ENCODE measurements at places on chromosomes 7 and 10. TPM values are rescaled to one million over a fixed set of nuclear protein-coding genes. Genes with fewer than 3 reads are reported as not detected.
A peak's percentile ranks its signal among the peaks of the same experiment; 100 is the strongest.

The TFR2 gene
- 2.4 TPM for total RNA-seq

The MRLN gene
- not detected for total RNA-seq

The SUGCT gene
- 11.8 TPM for total RNA-seq

GRCh38 chr10:90227217-90227656, 525.8 kb downstream of the KIF20B start:
- peak; percentile 91 for DNase-seq

DNA sequence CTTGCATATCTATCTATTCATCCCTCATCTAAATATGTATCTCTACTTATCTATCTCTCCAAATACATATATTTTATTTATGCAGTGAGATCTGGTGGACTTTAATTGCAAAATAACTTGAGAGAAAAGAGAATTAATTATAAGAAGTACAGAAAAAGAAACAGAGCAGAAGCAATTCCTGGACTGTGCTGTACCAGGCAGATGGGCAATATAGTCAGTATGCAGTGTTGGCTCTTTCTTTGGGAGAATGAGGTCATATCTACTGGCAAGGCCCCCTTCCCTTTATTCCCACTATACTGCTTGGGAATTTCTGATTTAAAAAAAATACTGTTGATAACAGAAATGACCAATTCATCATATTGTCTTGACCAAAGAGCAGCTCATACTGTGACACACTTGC, 49.0 kb upstream of the TOMM7 start:
- no peak for DNase-seq

DNA sequence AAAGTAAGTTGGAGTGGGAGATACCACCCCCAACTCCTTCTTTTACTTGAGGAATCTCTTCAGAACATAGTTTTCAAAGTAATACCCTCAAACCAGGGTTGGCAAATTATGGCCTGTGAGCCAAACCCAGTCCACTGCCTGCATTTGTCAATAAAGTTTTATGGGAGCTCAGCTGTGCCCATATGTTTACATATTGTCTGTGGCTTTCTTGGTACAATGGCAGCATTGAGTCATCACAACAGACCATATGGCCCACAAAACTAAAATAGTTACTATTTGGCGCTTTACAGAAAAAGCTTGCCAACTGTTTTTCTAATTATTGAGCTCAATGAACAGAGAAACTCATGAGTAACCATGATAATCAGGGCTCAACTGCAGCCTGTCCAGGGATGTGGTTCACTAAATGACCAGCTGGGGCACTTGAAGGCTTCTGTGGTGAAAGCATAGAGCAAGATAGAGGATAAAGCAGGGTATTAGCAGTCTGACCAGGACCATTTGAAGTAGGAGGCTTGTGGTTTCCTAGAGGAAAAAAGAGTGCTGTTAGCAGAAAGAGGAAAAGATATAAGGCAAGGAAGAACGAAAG, 196.0 kb upstream of the GRB10 start:
- peak; percentile 33 for DNase-seq

GRCh38 chr10:80408242-80409101, at the start of gene PRXL2A:
PRXL2A (plus strand) TSS chr10:80408551; CDS start chr10:80420468, 11,917 bp downstream.
- peak; percentile 77 for DNase-seq

DNA sequence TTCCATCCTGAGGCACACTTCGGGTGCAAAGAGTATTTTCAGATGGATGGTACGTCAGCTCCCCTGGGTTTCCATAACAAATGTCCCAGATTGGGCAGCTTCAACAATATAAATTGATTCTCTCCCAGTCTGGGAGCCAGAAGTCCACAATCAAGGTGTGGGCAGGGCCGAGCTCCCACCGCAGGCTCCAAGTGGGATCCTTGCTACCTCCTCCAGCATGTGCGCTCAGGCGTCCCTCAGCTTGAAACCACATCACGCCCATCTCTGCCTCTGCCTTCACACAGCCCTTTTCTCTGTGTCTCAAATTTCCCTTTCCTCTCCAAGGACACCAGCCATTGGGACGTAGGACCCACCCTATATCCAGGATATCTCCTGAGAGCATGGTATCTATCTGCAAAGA, 153.5 kb downstream of the DIP2C start:
- DNase-seq, result no peak

DNA sequence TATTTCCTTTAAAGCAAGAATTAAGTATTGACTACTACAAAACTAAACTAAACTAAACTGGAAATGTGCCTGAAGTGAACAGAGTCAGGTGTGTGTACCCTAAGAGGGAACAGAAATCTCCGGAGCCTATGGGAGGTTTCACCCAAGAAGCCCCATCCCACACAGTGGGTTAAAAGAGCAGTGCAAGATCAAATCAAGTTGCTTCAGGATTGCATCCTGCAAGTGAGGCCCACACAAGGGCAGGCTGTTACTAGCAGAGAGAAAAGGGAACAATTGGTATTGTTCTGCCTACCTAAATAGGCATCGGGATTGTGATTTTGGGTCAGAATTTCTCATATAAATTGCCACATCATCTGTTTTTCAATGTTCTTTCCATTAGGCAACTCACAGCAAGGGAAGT, 113.3 kb upstream of the CDC14C start:
- DNase-seq, result no peak

- DNase-seq, result peak; percentile 81
Measured at GRCh38 chr7:94655848-94656657, at the start of gene SGCE. SGCE (minus strand) TSS chr7:94656133; CDS start chr7:94656098, 35 bp downstream.

DNA sequence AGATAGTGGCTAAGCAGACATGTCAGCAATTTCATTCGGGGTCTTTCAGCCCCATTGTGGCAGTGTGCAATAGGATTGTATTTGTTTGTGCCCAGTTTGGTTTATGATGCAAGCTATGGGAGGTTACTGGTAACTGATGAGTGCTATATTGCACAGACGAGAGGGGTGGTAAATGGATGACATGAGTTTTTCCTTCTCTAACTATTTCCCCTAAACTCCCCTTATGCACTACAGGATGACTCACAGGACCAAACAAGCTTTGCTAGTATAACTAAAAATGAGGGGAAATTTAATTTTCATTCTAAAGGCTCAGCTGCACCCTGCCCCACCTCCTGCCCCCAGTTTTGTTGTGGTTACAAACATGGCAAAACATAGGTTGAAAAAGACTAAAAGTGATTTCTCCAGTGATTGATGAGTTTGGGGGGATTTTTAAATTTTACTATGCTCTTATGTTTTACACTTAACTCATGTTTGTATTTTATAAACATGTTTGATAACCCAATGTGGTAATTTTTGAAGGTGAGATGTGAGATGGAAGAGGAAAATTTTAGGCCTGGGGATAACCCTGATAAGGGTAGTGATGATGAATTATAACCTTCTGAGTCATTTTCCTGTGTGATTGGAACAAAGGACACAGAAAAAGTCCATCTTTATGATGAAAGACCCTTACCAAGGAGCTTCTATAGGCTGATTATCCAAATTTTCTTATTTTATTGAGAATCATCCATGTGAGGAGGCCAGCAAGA, 60.8 kb upstream of the NAMPT start:
- peak; percentile 58 for DNase-seq

GRCh38 chr7:44486693-44487092, 3.8 kb downstream of the NUDCD3 start:
- DNase-seq, result no peak

DNA sequence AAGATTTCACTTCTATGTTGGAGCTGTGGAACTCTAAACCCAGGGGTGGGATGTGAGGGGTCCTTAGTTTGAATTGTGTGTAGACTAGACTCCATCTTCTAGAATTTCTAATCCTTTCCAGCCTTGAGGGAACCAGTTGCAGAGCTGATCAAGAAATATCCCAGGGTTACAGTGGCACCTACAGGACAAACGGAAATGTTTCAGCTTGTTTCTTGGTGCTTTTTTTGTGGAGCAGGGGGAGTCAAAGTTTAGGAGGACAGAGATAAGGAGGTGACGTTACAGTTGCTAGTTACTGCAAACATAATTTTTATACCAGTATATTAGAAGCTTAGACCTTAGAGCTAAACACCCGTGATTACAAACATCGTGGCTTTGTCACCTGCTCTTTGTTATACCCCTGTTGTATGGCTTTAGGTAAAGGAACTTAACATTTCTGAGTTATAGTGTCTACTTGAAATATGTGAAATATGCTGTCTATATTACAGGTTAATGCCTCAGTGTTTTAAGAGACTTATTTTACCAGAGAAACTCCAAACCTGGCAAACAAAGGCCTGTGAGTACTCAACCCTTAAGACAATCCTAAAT, 84.5 kb upstream of the DYNC1I1 start:
- DNase-seq, result peak; percentile 28

- no peak for DNase-seq
Measured at GRCh38 chr7:7897509-7897908, 71.1 kb upstream of the GLCCI1 start.

GRCh38 chr7:50266635-50267386, 37.7 kb upstream of the IKZF1 start:
- DNase-seq, result peak; percentile 26

GRCh38 chr10:83127942-83128575, 1011.2 kb upstream of the GHITM start:
- no peak for DNase-seq

DNA sequence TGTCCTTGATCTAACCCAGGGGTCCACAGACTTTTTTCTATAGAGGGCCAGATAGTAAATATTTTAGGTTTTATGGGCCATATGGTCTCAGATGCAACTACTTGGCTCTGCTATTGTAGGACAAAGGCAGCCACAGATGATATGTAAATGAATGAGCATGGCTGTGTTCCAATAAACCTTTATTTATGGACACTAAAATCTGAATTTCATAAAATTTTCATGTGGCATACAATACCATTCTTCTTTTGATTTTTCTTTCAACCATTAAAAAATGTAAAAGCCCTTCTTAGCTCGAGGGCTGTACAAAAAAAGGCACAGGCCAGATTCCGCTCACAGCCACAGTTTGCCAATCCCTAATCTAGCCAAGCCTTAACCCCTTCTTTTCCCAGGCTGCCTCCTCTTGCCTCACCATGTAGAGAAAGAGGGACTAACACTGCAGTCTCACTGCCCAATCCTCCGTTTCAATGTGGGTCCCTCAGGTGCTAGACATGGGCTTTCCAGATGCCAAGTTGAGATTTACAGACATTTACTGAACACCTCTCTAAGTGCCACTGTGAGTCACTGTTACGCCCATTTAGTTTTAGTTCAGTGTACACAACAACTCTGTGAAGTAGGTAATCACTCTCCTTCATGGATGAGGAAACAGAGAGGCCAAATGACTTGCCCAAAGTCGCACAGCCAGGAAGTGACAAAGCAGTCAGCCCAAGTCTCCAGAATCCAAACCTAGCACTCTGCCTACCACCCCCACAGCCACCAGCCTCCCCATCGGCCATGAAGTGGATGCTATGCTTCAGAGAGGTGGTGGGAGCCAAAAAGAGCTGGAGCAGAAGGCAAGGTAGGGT, 132.6 kb upstream of the PDLIM1 start:
- peak; percentile 15 for DNase-seq

DNA sequence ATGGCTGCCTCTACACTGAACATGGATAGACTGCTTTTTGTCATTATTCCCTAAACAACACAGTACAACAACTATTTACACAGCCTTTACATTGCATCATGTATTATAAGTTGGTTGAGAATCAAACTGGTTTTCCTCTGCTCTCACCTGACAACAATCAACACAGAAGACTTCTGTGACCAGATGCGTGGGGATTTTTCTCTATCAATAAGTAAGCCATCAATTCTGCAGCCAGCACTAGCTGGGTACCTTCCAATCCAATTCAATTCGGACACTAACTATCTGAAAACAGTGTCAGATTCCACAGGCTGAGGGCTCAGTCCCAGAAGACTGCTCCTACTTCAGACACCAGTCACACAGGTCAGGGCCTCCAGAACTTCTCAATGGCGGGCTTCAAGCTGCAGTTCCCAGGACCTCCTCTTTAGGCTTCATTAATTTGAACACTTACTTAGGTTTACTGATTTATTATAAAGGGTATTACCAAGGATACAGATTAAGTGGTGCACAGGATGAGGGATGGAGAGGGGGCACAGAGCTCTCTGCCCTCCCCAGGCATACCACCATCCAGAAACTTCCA, 36.4 kb upstream of the ASL start:
- no peak for DNase-seq

GRCh38 chr7:157715938-157716280, 379.1 kb downstream of the DNAJB6 start:
- DNase-seq, result no peak
